Activated T-helper 1 cell treated with Interleukin-2 at 50 U/mL for 16 hours (primary cell): ENCODE measurements at places on chromosomes 7 and 10.
A peak's percentile ranks its signal among the peaks of the same experiment; 100 is the strongest.

DNA sequence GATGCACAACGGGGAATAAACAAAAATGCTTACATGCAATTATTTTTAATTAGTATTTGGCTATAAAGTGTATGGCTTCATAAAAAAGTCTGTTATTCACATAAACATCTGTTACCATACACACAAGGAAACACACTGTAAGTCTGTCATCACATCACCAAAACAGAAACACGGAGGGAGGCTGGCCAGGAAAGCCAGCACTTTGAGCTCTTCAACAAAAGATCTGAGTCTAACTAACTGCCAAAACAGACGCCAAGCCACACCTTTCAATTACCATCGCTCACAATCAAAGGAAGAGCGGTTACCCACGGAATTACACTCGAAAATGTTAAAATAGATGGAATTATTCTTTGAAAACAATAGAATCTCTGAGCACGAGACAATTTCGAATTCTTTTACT is 49.2 kb upstream of the MGMT start:
- DNase-seq, result no peak

- DNase-seq, result no peak
These were observed 41.0 kb upstream of the CHST15 start for GRCh38 chr10:124134251-124134893.

DNA sequence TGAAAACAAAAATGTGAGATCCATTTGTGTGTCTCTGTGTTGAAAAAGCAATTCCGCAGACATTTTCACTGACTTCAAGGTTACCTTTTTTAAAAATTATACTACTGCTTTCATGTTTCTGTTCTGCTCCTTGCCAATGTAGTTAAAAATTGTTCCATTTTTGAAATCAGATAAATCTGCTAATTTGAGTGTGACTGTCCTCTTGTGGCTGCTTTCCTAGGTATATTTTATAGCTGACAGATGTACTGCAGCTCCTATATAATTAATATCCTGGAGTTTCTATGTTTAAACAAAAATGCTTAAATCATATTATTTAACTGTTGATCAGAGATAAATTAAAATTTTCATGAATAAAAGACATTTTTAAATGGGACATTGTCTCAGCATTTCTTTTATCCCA is 177.6 kb upstream of the LRRTM3 start:
- no peak for DNase-seq

DNA sequence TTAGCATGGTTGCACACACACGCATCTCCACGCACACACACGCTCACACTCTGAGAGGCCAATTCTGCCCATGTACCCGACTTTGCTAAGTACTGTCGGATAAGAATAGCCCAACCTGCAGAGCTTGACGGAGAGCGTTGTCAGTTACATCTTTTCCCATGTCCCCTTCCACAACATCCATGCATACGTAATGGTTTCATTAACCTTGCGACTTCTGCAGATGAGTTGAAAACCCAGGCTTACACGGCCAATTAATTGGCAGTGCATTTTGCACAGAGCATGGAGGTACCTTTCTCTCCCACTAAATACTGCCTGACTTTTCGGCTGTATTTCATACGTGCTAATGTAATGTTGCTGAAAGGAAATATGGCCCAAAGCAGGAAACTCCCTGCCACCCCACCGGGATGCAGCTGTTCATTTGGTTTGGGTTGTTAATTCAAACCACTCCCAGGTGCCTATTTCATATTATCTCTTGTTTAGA is 291.2 kb upstream of the HABP2 start:
- DNase-seq, result no peak

- peak; percentile 9 for DNase-seq
These were observed 62.3 kb upstream of the LBX1 start for GRCh38 chr10:101291331-101292193.

- DNase-seq, result no peak
These were observed 268.4 kb downstream of the GPR37 start for GRCh38 chr7:124497176-124497575.

DNA sequence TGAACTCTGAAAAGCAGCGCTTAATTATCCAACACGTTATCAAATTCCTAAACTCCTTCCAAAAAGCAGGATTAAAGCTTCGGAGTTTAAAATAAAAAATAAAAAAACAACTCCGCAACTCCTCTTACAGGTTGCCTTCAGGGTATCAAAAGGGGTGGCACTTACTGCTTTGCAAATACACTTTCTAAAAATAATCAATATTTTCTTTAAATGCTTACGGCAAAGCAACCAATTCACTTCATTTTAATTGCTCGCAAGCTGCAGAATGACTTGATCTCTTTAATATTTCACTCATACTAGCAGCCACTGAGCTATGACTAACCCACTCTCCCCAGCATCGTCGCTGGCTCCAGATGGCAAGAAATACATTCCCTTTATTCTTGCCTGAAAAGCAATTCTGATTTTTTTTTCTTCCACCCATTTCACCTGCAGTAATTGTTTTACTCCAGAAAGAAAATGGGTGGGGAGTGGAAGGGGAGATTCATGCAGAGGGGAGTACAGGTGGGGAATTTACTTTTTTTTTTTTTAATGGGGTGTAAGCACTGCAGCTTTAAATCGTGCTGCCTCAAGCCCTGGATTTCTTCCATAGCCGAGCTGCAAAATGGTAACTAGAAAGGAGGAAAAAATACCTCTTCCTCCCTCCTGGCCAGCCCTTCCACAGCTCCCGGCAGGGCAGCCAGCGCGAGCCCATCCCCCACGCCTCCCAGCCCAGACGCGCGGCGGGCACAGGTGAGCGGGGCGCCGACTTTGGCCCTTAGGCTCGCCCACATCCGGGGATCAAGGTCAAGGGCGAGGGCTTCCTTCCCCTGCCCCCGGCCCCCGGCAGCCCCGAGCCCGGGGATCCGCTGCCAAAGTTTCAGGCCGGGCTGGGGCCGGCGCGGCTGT is 54.2 kb upstream of the FHIP2A start:
- DNase-seq, result no peak
